ENCODE measurements at places on chromosomes 11 and 22.

DNA sequence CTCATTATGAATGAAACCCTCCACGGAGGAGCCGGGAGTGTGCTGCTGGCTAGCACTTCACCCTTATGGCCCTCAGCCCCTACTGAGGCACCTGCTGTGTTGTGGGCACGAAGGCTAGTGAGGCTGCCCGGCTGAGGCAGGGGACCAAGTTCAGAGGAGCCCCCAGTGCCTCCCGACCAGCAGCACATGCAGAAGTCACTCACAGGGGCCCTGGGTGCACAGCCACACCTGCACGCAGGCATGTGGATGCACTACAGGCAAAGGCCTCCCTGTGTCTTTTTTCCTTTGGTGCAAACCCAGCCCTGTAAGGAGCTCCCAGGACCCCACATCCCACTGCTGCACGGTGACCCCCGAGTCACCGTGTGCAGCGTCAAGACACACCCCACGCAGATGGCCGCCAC lies 261.5 kb downstream of the BRD1 start:
- ATAC-seq: no peak

DNA sequence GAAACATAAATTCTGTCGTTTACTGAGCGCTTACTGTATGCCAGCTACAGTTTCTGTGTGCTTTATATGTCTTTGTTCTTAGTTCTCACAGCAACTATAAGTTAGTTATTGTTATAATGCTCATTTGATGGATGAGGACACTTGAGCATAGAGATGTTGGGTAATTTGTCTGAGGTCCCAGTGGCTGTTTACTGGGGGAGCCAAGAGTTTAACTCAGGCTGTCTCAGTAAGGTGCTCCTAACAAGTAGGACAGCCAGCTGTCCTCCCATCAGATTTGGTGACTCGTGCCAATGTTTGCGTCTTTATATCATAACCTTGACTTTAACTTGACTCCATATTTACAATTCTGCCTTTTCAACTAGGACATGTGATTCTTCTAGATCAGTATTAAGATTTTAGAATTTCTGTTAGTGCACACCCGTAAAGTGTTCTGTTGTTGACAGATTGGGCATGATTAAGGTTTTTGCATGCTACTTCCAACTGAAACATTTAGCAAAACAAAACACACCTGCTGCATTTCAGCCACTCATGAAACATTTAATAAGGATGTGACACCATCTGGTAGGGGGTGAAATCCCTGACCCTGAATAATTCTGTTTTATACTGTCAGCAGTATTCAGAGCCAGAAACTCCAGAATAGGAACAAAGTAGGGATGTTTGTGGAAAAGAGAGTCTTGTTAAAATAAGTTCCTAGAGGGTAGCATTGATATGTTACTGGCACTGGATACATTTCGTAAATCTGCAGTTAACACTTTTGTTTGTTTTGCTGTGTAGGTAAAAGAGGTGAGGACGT lies 1.9 kb downstream of the REXO2 start:
- ATAC-seq: no peak

- ATAC-seq: no peak
Measured at GRCh38 chr22:19853058-19853878, 1.4 kb downstream of the GNB1L start.

GRCh38 chr11:115221461-115222069 lies 282.6 kb downstream of the CADM1 start:
- no peak for ATAC-seq

GRCh38 chr11:133669371-133670053 lies 137.2 kb upstream of the OPCML start:
- ATAC-seq: no peak

DNA sequence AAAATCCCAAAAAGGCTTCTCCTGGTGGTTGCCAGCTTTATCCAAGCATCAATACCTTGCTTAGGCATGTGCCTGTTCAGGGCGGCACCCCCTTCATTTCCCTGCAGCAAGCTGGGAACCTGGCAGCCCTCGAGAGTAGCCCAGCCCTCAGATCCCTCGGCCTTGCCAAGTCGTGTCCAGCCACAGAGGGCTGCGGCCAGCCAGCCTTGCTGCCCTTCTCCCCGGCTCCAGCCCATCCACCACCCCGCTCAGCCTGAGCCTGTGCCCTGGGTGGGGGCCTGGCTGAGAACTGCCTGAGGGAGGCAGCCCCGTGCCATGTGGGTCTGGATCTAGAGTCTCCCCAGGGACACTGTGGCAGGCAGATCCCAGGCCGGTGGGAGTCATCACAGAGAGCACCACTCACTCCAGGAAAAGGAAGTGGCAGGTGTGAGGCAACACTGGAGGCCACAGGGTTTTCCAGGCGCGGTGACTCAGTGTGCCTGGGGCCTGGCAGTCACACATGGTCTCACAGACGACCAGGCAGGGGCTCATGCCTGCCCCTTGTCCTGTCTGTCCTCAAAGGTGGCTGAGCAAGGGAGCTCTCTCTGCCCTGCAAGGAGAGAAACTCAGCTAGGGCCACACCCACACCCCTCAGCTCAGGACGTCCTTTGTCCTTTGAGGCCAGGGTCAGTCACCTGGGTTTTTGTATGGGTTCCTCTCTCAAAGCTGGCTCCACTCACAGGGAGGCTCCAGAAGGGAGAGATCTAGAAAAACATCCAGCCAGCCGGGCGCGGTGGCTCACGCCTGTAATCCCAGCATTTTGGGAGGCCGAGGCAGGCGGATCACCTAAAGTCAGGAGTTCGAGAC lies 12.2 kb upstream of the CDC42BPG start:
- peak; percentile 51 for ATAC-seq

All from activated T-helper 17 cell treated with anti-CD3 and anti-CD28 coated beads, Interleukin-2, amount 50 U/mL, for 72 hours (primary cell).